ENCODE measurements at places on chromosomes 12 and 14. TPM values are rescaled to one million over a fixed set of nuclear protein-coding genes. Genes with fewer than 3 reads are reported as not detected.

LTB4R gene
- total RNA-seq = 28.0 TPM

COQ6 gene
- total RNA-seq = 18.9 TPM

GLS2 gene
- 1.1 TPM for total RNA-seq

IFT43 gene
- 5.3 TPM for total RNA-seq

EXOC3L4 gene
- total RNA-seq = not detected

BICDL1 gene
- 64.8 TPM for total RNA-seq

TSPAN11 gene
- not detected for total RNA-seq

FGF23 gene
- not detected for total RNA-seq

HECTD1 gene
- 105 TPM for total RNA-seq

GPX2 gene
- not detected for total RNA-seq

Measured in activated CD8-positive, alpha-beta T cell treated with anti-CD3 and anti-CD28 coated beads, Interleukin-2, amount 10 ng/mL, durations not matched to agents 7 days and 5 days (primary cell).